ENCODE measurements at places on chromosomes 4 and X.

DNA sequence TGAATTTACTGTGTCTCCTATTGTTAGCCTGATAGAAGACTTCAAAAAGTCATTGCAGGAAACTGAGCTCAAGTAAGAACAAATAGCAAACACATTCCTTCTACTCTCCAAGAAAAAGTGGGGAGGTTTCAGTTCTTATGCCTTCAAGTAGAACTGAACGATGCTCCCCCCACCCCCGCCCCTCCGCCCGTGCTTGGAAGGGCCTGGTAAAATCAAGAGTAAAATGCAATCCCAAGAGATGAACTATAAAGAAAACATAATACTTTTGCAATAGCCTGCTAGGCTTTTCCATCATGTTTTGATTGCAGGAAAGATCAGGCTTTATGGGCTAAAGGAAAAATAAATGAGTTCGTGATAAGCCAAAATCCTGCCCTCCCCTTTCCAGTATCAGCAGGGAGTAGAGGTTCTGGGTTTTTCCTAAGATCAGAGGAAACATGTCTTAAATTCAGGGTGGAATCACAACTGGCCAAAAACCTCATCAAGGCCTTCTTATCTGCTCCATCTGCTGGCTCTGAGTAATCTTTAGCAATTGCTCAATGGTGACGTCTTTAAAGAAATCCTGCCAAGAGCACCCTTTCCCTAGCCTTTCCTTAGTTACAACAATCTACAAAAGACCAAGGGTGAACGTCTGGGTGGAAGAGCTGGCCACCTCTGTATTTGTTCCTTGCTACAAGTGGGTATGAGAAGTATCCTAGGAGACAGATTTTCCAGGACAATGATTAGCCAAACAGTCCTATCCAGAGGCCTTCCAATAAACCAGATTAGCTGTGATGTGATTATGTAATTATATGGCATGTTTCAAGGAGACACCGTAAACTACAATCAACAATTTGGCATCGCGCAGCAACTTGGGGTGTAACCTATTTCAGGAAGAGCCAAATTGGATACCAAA is 66.3 kb upstream of the FAM9C start:
- no peak for DNase-seq

DNA sequence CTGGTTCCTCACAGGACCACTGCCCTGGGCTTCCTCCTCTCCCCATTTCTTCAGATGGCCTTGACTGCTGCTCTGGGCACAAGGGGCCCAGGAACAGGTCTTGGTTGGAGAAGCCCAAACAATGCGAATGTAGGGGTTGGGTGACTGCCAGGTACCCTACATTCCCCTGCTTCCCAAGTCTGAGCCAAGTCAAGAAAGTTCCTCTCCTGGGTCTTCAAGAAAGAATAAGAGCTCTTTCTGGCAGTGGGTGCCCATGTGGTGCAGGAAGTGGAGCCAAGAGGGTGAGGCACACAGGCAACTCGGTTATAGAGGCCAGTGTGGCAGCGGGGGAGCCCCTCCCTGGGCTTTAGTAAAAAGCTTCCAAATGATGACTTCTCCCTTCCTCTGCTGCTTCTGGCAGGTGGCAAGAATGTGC is 2.7 kb downstream of the SLC34A2 start:
- no peak for DNase-seq

DNA sequence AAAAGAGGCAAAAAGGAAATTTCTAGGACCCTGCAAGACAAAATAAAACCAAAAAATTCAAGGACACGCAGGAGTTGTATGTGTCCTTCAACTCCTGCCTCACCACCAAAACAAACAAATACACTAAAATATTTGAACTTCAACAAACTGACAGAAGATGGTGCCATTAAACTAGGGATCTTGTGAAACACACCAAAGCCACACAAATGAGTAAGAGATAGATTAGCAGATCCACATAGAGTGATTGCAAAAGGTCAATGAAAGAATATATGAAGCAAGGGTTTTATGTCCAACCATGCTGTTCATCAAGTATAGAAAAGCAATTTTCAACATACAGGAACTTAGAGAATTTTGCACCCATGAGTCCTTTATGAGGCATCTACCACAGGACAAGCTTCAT is 40.1 kb upstream of the SCML1 start:
- DNase-seq, result no peak

DNA sequence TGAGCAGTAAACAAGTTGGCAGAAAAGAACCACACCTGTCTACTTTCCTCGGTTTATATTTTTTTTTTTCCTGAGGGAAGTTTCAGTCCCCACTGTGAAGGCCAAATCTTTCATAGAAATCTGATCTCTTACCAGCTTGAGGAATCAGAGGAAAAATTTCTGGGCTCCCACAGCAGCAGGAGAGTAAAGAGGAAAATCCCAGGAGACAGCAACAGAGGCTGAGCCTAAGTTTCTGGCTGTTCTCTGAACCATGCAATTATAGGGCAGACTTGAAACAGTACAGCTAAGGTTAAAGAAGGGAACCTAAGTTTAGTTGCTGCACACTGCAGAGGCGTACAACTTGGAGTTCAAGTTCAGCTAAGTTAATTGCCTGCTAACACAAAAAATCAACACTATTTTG is 1090.9 kb upstream of the INTU start:
- no peak for DNase-seq

GRCh38 chrX:8783097-8783713 is 18.0 kb downstream of the FAM9A start:
- DNase-seq, result no peak

- no peak for DNase-seq
These were observed 33.7 kb downstream of the COQ2 start for GRCh38 chr4:83250687-83251446.

GRCh38 chr4:94375364-94375763 is 32.7 kb upstream of the HPGDS start:
- no peak for DNase-seq

DNA sequence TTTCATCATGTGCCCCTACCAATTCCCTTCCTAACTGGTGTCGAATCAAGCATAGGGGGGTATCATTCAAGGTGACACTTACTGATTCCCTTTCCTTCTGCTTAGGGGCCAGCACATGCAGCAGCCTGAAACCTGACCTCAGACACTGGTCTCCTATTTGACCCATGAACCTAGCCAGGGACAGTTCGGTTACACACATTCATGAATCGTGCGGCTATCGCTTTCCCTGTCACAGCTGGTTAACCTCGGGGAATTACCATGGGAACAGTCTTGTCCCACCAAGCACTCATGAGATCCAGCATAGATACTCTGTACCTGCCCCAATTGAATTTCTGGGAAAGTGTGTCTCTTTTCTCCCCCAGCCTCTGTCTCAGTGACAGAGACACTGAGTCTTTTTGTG is 140.4 kb downstream of the ZNF674 start:
- no peak for DNase-seq

- DNase-seq, result no peak
These were observed 88.6 kb downstream of the HHIP start for GRCh38 chr4:144734522-144734921.

GRCh38 chrX:70998411-70999027 is 67.6 kb upstream of the SLC7A3 start:
- no peak for DNase-seq

DNA sequence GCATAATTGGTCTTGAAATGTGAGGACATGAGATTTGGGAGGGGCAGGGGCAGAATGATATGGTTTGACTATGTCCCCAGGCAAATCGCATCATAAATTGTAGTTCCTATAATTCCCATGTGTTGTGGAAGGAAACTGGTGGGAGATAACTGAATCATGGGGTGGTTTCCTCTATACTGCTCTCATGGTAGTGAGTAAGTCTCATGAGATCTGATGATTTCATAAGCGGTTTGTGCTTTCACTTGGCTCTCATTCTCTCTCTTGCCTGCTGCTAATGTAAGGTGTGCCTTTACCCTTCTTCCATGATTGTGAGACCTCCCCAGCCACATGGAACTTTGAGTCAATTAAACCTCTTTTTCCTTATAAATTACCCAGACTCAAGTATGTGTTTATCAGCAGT is 2595.9 kb downstream of the PCDH7 start:
- no peak for DNase-seq

DNA sequence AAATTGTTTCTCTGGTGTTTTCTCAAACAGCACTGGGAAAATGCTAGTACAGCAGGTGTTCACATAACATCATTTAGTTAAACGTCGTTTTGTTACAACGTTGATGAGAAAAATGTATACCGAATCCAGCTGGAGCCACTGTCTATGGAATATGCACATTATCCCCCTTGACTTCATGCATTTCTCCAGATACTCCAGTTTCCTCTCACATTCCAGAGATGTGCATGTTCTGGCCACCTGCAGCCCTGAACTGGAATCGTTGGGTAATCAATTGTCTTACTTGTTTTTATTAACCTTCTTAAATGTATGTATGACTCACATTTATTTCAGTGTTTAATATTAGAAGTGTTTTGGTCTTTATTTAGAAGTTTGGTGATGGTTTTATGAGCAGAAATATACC is 18.4 kb upstream of the ODAM start:
- no peak for DNase-seq

DNA sequence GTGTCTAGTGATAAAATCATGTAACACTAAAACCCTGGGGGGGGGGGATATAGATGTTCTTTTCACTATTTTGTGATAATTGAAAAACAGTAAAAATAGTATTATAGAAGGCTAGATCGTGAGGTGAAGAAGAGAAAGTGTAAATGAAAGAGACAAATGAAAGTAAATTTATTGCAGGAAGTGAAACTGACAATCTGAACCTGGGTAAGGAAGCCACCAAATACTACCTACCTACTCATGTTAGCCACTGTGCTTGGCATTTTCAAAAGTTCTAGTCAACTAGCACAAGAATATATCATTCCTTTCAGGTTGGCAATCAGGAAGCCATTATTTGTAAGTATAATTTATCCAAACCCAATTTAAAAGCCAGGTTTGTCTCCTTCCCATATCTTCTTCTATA is 1366.1 kb downstream of the FAM133A start:
- no peak for DNase-seq

DNA sequence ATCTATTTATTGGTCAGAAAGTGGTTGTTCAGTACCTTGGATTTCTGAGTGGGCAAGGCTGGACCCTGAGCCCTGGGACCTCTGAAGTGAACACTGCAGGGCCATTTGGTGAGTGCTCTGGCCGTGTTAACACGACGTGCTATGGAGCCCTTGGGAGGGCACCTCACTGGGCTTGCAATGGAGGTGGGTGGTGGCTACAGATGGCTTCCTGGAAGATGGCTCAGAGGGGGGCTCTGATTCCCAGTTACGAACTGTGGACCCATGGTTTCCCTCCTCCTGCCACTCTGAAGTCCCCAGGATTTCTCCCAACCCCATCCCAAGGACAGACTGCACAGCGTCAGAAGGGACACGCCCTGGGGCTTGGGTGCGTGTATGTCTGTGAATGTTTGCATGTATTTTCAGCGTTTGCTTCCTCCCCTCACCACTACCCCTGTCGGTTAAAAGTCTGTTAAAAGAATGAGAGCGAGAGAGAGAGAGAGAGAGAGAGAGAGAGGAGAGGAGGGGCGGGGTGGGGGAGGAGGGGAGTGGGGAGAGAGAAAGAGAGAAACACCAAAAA is 3.7 kb upstream of the RHOH start:
- DNase-seq, result no peak

- no peak for DNase-seq
These were observed 39.1 kb downstream of the HAND2 start for GRCh38 chr4:173490817-173491528.

DNA sequence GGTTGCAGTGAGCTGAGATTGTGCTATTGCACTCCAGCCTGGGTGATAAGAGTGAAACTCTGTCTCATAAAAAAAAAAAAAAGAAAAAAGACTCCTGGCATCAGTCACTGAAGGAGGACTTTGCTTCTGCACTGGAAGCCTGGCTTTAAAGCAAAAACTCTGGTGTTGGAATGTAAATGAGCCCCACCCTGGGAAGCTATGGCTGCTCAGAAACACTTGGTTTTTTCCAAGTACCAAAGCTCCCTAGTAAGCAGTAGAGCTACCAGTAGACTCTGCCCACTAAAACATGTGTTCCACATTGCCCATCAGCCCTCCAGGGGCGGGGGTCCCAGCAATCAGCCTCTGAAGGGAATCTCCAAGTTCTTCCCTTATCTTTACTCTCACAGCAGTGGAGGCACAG is 154.4 kb downstream of the SHROOM3 start:
- DNase-seq, result no peak

DNA sequence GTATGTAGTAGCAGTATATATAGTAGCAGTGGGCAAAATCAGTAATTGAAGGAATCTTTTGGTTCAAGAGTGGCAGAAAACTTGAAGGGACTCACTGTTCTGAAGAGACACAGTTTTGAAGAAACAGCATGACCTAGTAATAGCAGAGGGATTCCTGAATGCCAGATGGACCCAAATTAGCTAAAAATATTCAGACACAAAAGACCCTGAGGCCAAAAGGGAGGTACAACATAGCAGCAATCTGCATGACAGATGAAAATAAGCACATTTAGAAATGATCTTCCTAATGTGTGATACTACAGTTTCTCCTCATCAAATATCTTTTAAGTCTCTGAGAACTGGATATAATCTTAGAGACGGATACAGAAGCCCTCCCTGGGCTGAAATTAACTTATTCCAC is 536.6 kb downstream of the PPARGC1A start:
- DNase-seq, result no peak

DNA sequence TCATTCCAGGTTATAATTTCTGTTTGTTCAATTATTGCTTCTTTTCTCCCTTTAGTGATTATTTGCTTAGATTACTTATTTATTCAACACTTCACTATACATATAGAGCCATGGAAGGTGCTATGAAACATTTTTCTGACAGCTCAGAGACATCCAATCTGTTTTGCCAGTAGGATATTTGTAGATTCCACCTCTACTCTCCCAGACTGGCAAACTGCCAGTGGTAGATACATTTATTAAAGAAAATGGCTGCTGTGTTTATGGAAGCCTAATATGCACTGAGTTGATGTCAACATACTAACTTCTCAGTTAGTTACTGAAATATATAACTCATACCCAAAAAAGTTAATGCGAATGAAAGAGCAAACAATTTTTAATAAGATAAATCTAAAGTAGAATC is 348.6 kb downstream of the TRAM1L1 start:
- no peak for DNase-seq

DNA sequence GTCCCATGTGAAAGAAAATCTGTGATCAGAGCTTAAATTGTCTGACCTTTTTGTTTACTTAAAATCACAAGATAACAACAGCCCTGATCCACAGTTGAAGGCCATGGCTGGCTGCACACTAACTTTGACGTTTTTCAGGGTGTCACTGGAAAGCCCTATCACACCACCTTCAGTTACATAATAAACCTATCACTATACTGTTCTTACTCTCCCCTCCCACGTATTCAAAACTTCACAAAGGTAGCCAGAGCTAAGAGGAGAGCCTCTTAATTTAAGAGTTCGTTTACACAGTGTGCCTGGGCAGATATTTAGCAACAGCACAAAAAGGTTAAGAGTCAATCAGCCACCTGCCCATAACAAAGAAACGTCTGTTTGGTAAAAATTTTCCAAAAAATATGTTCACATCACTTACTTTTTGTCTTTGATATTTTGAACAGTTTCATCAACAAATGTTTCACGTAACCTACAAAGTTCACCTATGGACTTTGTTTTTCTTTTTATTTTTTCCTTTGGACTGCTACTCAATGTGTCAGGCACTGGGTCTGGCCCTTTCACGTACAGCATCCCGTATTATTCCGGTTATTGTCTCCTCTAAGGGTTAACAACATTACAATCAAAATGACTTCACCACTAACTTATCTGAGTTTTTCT is 25.0 kb downstream of the RFC1 start:
- peak; percentile 53 for DNase-seq

- peak; percentile 1 for DNase-seq
These were observed 45.1 kb downstream of the SPATA4 start for GRCh38 chr4:176150356-176150682.

GRCh38 chr4:38842994-38843393 is 13.6 kb downstream of the TLR6 start:
- peak; percentile 89 for DNase-seq

- no peak for DNase-seq
These were observed 2.7 kb downstream of the EFNB1 start for GRCh38 chrX:68831405-68832100.

- DNase-seq, result peak; percentile 90
These were observed at the start of gene RFC1 for GRCh38 chr4:39365830-39366771. Gene RFC1 (minus strand): TSS chr4:39366362. CDS start chr4:39366241, 121 bp downstream.

Data from NCI-H2029 (cell line).